GM12891 (cell line): ENCODE measurements at places on chromosomes 4 and X.
A peak's percentile ranks its signal among the peaks of the same experiment; 100 is the strongest.

DNA sequence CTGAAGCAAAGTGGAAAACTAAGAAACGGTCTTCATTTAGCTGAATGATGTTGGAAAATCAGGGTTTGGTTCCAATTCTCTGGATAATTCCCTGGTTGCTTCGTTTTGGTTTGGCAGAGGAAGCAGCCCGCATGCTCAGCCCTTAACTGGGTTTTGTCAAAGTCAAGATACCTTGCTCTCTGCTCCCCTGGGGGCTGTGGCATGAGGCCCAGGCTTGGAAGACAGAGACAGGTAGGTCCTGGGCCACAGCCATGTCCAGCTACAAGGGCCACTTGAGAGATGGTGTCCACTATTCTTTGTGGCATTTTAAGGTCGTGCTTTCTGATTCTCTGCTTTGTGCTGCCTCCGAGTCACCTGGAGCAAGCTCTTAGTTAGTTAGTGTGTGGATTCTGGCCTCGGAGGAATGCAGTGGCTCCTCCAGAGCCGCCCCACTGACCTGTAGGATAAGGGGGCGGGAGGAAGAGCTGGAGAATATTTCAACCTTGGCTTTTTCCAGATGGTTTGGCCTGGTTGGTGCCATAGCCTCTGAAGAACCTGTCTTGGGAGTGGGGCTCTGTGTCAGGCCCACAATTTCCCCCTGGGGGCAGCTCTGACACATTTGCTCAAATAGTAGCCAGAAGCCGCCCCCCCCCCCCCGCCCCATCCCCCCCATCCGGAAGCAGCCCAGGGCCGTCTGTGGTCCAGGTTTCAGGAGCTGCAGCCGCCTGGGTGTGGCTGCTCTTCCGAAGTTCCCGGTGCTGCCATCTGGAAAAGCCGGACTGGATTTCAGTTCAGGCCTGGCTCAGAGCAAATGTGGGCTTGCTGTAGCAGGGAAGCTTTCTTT, 147.1 kb downstream of the NHS start:
- no peak for DNase-seq

DNA sequence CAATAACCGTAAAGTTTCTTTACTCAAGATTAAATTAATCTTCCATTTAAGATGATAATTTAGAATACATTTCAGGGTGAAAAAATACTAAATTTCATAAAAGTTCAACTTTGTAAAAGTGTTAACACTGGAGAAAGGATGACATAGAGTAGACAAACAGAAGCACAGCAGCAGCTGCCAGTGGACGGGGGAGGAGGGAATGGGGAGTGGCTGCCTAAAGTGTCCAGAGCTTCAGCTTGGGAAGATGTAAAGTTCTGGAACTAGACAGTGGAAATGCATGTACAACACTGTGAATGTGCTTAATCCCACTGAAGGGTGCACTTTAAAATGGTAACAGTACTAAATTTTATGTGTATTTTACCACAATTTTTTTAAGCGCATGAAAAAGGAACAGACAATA, 39.9 kb downstream of the RELL1 start:
- no peak for DNase-seq

DNA sequence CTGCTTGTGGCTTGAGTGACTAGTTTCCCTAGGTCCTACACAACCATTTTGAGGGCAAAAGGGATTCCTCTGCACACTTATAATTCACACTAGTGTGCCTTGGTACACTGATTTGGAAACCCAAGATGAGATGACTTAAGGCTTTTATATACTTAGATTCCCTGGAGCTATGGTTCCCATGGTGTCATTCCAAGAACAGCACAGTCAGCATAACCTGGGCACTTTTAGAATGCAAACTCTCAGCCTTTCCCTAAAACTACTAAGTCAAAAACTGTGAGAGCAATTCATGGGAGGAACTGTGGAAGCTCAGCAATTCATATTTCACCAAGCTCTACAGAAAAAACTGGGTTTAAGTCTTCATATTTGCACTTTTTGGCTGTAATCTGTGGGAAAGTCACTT, 38.0 kb upstream of the ZC4H2 start:
- no peak for DNase-seq

GRCh38 chrX:11533199-11533651, 132.5 kb downstream of the ARHGAP6 start:
- DNase-seq: peak; percentile 5

GRCh38 chr4:56981795-56982201, 3.1 kb downstream of the POLR2B start:
- DNase-seq: no peak

DNA sequence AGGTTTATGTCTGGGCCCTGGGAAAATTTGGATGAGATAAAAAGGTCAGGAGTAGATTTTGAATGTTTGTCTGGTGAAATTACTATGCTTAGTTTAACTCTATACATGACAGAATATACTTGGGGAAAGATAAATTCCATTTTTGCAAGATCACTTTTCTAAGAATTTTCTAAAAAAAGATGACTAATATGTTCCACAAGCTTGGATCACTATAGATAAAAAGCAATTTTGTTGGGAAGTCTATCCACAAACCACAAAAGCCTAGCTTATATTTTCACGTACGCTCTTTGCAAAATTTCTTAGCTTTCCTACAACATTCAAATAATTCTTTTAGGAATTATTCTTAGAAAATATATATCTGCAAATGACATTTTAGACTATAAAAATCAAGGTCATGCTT, 20.6 kb upstream of the COQ2 start:
- no peak for DNase-seq

DNA sequence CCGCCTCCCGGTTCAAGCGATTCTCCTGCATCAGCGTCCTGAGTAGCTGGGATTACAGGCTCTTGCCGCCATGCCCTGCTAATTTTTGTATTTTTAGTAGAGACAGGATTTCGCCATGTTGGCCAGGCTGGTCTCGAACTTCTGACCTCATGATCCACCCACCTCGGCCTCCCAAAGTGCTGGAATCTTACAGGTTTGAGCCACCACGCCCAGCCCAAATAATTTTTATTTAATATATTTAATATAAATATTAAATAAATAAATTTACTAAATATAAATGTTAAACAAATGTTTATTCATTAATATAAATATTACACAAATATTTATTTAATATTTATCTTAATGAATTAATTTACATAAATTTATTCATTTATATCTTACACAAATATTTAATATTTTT, 120.2 kb downstream of the SHOX start:
- DNase-seq: no peak

GRCh38 chr4:112379306-112379705, 82.1 kb downstream of the ALPK1 start:
- no peak for DNase-seq

- DNase-seq: no peak
Measured at GRCh38 chrX:144275367-144275766, 391.5 kb downstream of the UBE2NL start.

DNA sequence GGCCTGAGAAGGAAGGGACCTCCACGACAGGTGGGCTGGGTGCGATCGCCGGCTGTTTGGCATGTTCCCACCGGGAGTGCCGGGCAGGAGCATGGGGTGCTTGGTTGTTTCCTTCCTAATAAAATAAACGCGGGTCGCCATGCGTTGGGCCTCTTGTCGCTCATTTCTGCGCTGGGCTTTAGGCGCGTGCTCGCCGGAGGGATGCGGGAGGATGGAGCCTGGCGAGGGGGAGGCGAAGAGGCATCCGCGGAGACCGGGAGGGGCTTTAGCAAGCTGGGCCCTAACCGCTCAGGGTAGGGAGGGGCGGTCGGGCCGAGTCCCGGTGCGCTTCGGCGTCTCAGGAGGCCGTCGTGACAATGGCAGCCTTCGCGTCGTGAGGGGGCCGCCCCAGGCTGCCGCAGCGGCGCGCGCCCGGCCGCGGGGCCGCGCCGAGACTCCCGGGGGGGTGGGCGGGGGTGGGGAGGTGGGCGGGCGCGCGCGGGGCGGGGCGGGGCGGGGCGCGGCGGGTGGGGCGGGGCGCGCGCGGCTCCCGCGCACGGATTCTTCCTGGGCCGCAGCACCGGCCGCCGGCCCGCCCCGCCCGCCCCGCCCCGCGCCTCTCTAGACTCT, 476 bp upstream of the GDI1 start:
- DNase-seq: peak; percentile 75

GRCh38 chrX:153635788-153636668, 11.0 kb upstream of the DUSP9 start:
- no peak for DNase-seq

DNA sequence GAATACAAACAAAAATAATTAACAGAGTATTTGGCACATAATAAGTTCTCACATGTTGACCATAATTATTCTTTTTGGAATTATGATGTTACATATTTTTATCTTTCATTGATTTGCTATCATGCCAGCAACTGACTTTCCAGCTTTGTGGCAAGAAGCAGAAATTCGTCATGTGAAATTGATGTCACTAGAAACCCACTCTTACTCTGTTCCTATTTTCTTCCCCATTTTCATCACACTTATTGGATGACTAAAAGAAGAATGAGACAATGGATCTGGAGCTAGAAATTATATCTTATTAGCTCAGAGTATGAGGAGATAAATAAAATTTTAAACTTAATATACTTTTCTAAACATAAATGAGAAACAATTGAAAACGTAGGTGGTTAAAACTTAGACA, 31.9 kb downstream of the EGF start:
- DNase-seq: no peak
